Activated CD4-positive, alpha-beta T cell treated with anti-CD3 and anti-CD28 coated beads, Interleukin-2, amount 10 ng/mL, durations not matched to agents 7 days and 5 days (primary cell): ENCODE measurements at places on chromosomes 13 and 19. TPM values are rescaled to one million over a fixed set of nuclear protein-coding genes. Genes with fewer than 3 reads are reported as not detected.

NLRP12 gene
- not detected for total RNA-seq

CRX gene
- total RNA-seq: not detected

ZNF525 gene
- 14.5 TPM for total RNA-seq

ZNF729 gene
- not detected for total RNA-seq

TTC9B gene
- total RNA-seq: not detected

CYP2S1 gene
- total RNA-seq: 0.27 TPM

YIPF2 gene
- total RNA-seq: 23.3 TPM

GIPR gene
- 1.3 TPM for total RNA-seq

DGKH gene
- 17.3 TPM for total RNA-seq

POLR1G gene
- 7.4 TPM for total RNA-seq

SLC25A41 gene
- 0.55 TPM for total RNA-seq

FFAR1 gene
- total RNA-seq: not detected

TMEM59L gene
- 0.12 TPM for total RNA-seq

ZNF708 gene
- total RNA-seq: 22.4 TPM

UBE2M gene
- 82.8 TPM for total RNA-seq

C19orf44 gene
- 3.9 TPM for total RNA-seq

ISYNA1 gene
- 12.1 TPM for total RNA-seq

C1QTNF9B gene
- not detected for total RNA-seq

FCER2 gene
- 0.23 TPM for total RNA-seq

RFPL4AL1 gene
- not detected for total RNA-seq

ZNF426 gene
- 15.0 TPM for total RNA-seq

MUC16 gene
- not detected for total RNA-seq

EFNB2 gene
- 0.10 TPM for total RNA-seq

CYP2A6 gene
- not detected for total RNA-seq

TUBA3C gene
- total RNA-seq: not detected

ATCAY gene
- not detected for total RNA-seq

ADM5 gene
- 3.7 TPM for total RNA-seq

ATP8B3 gene
- total RNA-seq: 22.2 TPM

KLF1 gene
- 0.20 TPM for total RNA-seq

ZNF135 gene
- 0.77 TPM for total RNA-seq

NTF4 gene
- not detected for total RNA-seq

PEAK3 gene
- total RNA-seq: 0.25 TPM

SBNO2 gene
- 84.7 TPM for total RNA-seq

TPTE2 gene
- 0.17 TPM for total RNA-seq

PRR19 gene
- total RNA-seq: 0.62 TPM

ZNF723 gene
- not detected for total RNA-seq

RNF17 gene
- total RNA-seq: 0.29 TPM

DCT gene
- total RNA-seq: 0.20 TPM

RDH8 gene
- total RNA-seq: not detected

RAD23A gene
- total RNA-seq: 131 TPM

DAND5 gene
- 0.15 TPM for total RNA-seq

ZNF112 gene
- total RNA-seq: not detected

FSD1 gene
- total RNA-seq: 12.7 TPM

MIPEP gene
- total RNA-seq: 8.2 TPM

GAPDHS gene
- not detected for total RNA-seq

ZNF492 gene
- 2.7 TPM for total RNA-seq

TMEM238 gene
- total RNA-seq: 20.6 TPM

NLRP7 gene
- total RNA-seq: not detected

CACNG7 gene
- total RNA-seq: not detected

KRTDAP gene
- not detected for total RNA-seq

METTL21C gene
- total RNA-seq: not detected

NAT14 gene
- total RNA-seq: 11.7 TPM

MISP3 gene
- 0.67 TPM for total RNA-seq

MICOS13 gene
- total RNA-seq: 43.5 TPM

CGB8 gene
- total RNA-seq: not detected

SMIM17 gene
- total RNA-seq: 0.20 TPM

GNG7 gene
- 1.2 TPM for total RNA-seq
